ENCODE measurements at places on chromosomes 3 and 15.

DNA sequence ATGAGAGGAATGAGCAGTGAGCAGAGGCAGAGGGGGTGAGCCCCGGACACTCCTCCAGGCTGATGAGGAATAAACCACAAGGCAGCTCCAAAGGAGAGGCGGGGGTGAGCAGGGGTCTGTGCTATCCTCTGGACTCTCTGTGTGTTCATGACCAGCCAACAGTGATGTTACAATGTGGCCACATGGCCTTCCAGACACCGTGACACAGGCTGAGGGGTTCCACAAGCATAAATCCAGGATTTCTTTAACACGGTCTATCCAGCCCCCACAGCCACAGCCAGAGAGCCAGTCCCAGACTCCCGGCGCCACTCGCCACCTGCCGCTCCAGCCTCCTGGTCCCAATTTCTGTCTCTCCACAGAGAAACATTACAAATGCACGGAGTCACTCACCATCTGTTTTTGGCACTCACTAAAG is 24.4 kb downstream of the XXYLT1 start:
- DNase-seq, result no peak

DNA sequence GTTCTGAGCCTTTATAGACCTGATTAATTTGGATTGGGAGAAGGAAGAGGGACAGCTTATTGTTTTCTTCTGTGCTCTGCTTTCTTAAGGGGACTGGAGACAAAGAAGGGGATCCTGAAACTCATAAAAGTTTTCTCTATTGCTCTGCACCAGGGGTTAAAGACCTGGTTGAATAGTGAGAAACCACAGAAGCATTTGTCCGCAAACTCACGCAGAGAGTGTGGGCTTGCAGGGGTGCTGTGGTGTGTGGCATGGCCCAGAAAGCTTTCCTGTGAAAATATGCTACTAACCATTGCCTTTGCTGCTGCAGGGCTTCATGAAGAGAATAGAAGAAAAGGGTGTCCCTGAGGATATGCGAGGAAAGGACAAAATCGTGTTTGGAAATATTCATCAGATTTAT is 73.1 kb upstream of the UMPS start:
- no peak for DNase-seq

- DNase-seq, result no peak
Measured at GRCh38 chr3:86914670-86915069, 76.3 kb downstream of the VGLL3 start.

- DNase-seq, result no peak
Measured at GRCh38 chr3:193857996-193858395, 265.0 kb downstream of the OPA1 start.

- DNase-seq, result no peak
Measured at GRCh38 chr15:98801234-98801561, 152.9 kb downstream of the IGF1R start.

GRCh38 chr3:55567615-55568014 is 80.5 kb upstream of the WNT5A start:
- no peak for DNase-seq

All from RWPE1 (cell line).